ENCODE measurements at places on chromosomes 1 and 21. TPM values are rescaled to one million over a fixed set of nuclear protein-coding genes. Genes with fewer than 3 reads are reported as not detected.

The OR6K6 gene
- total RNA-seq, result not detected

The TMEM69 gene
- total RNA-seq, result 37.6 TPM

The CLCA4 gene
- not detected for total RNA-seq

The GBP3 gene
- 89.5 TPM for total RNA-seq

DNA sequence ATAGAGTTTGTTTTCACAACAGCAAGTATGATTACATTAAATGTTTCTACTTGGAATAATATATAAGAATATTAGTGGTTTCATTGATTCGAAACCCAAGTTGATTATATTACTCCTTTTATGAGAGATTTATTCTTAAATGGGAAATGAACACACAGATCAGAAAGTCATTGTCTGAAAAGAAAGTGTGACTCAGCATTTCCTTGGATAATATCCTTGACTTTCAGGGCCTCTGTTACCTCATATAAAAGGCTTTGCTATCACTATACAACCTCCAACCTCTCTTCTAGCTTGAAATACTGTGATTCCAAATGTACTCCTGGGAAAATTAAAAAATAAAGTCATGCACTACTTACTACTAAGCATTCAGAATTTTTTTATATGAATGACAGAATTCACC is 295.3 kb upstream of the LYPLAL1 start:
- DNase-seq, result peak; percentile 70

- DNase-seq, result peak; percentile 76
Measured at GRCh38 chr1:78676347-78676982, 26.8 kb downstream of the IFI44 start.

DNA sequence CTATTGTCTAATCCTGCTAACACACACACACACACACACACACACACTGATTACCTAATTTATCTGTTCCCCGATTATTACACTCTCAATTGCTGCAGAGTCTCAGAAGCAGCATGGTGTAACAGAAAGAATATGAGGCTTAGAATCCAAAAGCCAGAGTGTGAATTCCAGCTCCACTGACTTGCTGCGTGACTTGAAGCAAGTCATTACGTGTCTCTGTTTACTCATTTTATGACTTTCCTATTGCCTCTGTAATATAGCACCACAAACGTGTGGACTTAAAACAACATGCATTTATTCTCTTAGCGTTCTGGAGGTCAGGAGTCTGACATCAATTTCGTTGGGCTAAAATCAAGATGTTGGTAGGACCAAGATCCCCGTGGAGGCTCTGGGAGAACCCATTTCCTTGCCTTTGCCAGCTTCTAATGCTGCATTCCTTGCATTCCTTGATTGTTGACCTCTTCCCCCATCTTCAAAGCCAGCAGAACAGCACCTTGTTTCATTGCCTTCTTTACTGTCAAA is 55.9 kb upstream of the ATP5PO start:
- DNase-seq, result peak; percentile 79

DNA sequence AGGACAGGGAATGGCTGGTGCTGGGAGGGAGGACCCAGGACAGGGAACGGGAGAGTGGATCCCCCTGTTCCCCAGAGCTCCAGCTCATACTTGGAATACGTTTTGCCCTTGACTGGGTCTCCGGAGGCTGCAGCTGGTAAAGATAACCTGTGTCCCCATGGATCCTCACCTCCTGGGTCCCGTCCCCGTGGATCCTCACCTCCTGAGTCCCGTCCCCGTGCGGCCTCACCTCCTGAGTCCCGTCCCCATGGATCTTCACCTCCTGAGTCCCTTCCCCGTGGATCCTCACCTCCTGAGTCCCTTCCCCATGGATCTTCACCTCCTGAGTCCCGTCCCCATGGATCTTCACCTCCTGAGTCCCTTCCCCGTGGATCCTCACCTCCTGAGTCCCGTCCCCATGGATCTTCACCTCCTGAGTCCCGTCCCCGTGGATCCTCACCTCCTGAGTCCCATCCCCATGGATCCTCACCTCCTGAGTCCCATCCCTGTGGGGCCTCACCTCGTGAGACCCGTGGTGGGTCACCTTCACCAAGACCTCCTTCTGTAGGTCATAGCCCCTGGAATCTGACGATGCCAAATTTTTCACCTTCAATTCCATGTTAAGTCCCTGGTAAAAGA is 61.4 kb downstream of the SCCPDH start:
- peak; percentile 10 for DNase-seq

DNA sequence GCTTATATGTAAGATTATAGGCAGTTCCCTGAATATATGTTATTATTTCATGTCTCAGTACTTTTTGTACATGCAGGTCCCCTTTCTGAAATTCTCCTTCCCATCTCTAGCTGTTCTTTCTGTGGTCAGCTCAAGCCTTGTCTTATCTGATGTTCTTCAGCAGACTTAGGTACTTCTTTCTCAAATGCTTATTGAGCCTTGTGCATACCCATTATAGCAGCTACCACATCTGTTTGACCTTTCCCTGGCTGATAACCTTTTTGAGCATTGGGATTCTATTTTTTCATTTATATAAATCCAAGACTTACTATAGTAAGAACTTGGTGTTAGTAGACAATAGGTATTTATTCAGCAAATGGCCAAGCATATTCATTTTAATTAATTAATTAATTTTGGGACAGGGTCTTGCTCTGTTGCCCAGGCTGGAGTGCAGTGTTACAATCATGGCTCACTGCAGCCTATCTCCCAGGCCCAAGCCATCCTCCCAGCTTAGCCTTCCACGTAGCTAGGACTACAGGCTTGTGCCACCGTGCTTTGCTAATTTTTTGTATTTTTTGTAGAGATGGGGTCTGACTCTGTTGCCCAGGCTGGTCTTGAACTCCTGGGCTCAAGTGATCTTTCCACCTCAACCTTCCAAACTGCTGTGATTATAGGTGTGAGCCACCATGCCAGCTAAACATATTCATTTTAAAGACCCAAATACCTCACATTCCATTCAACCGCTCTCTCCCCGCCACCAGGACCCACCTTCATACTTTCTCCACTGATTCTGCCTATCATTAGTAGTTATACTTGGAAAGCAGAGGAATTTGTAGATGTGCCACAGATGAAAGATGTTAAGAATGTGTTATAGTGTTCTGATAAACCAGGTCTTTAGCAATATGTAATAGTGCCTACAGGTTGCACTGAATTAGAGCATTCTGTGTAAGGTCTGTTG is 16.7 kb downstream of the TIPRL start:
- no peak for DNase-seq

DNA sequence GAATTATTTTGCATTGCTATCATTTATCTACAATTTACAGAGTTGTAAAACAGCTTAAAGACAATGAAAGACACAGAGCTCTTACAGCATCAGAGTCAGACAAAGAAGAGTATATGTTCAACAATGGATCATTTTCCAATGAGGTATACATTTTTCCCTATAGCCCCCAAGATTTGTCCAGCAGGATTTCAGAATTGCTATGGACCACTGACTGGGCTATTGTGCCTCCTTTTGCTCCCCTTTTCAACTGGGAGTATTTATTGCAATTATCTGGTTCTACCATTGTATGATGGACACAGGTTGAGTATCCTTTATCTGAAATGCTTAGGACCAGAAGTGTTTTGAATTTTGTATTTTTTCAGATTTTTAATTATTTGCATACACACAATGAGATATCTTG is 62.5 kb upstream of the DNAH14 start:
- DNase-seq, result no peak

DNA sequence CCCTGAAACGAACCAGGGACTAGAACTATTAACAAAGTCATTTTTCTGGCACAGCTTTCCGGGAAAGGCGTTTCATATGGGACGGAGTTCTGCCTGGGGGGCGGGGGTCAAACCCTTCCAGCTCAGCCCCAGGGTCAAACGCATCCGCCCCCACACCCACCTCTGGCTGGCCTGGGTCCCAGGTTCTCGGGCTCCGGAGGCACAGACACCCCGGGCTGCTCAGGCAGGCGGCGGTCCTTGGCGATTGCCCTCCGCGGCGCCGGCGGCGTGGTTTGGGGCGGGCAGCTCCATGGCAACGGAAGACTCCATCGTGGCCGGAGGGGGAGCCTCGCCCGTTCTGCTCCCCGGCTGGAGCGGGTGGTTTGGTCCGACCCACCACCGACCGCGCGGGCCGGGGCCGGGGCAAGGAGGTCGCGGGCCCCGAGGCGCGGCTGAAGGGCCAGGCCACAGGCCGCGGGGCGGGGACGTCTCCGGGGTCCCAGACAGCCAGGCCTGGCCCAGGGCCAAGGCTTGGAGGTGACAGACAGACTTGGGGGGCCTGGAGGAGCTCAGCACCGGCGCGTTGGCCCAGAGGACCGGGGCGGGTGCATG is at the start of gene CFAP74:
Gene CFAP74, minus strand, starts transcription at position 246 of the 591 bp plus-strand sequence. CDS start 12,830 bp downstream, outside the sequence.
- DNase-seq, result no peak

DNA sequence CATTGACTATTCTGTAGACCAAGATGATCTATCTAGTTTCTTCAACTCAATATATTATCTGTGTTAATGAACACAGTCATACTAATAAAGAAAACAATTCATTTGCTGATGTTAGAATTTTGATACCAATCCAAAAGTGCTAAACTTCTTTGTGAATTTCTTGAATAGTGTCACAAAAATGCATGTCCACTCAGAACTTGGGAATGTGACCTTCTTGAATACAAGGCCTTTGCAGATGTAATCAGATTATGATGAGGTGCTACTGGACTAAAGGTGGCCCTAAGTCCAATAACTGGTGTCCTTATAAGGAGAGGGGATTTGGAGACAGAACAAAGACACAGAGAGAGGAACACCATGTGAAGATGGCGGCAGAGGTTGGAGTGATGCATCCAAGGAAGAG is 305.8 kb upstream of the ZP4 start:
- DNase-seq, result peak; percentile 4

GRCh38 chr1:202107801-202108731 is 14.7 kb upstream of the GPR37L1 start:
- DNase-seq, result peak; percentile 49
